ENCODE measurements at places on chromosomes 13 and 19.

DNA sequence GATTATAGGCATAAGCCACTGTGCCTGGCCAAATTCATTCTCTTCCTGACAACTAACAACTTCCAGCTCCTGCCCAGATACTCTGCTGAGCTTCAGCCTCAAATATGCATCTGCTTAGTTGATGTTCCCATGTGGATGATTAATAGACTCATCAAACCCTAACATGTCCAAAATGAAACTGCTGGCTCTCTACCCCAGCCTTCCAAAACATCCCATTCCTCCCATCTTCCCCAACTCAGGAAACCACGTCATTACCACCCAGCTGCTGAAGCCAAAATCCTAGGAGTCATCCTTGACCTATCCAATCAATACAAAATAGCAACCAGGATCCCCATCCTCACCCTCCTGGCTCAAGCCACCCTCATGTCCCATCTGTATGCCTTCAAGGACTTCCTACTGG, 20.9 kb downstream of the POU2F2 start:
- no peak for DNase-seq

DNA sequence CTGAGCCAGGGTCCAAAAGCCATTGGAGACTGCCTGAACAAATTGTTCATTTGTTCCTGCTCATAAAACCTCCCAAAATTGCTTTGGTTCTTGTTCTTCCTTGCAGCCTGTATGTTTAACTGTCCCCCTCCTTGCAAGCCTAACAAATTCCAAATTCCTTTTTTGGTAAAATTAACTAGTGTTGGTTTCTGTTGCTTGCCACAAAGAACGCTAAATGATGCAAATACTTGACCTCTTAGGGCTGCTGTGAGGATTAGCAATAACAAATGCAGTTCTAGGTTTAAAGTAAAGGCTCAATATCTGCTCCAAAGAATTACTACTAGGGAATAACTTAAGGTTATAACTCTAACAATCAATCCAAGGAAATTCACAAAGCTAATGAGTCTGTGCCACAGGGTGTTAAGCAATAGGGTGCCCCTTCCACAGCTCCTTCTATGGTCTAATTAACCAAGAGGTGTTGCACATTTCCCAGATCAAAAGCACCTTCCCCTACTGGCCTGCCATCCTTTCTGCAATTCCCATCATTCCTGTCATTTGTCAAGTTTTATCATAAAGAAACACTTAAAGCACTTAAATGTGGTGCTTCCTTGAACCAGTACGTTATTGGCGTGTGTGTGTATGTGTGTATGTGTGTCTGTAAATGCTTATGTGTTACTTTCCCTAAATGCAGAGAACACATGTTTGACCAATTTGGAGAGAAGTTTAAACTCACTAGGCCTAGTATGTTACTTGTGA, 110.2 kb downstream of the RAP2A start:
- DNase-seq = no peak

- DNase-seq = no peak
These were observed 36.5 kb upstream of the SACS start for GRCh38 chr13:23469951-23470421.

- no peak for DNase-seq
These were observed 2.0 kb upstream of the A1BG start for GRCh38 chr19:58355215-58355796.

- DNase-seq = no peak
These were observed 91.6 kb downstream of the TEX29 start for GRCh38 chr13:111411919-111412650.

- DNase-seq = no peak
These were observed 10.2 kb downstream of the PPP1R14A start for GRCh38 chr19:38245826-38246498.

DNA sequence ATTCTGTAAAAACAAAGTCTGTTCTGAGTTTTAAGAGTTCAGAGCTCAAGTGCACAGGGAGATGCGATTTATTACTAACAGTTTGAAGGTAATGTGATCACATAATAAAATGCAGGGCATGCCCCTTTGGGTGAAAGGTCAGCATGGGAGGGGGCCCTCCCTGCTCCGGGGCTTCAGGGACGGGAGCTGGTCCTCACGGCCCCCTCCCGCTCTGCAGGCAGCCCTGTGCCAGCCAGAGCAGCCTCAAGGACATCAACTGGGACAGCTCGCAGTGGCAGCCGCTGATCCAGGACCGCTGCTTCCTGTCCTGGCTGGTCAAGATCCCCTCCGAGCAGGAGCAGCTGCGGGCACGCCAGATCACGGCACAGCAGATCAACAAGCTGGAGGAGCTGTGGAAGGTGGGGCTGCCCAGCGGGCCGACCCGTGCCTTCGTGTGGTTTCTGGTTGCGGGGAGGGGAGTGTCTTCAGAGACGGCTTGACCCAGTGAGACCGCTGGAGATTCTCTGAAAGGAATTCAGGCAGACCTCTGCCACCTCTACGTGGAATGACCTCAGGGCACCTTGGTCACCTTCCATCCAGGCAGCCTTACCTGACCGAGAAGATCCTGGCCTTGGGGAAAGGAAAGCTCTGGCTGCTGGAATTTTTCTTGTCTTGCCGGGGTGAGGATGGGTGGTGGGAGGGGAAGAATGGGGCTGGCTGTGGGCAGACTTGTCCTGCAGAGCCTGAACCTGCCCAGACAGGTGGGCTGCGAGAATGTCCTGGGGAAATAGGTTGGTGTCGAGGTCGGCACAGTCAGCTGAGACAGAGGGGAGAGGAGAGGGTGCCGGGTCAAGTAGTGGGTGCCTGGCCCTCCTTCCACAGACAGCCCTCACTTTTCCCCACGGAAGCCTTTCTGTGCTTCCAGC, 19.0 kb downstream of the UPF1 start:
- DNase-seq = no peak

- DNase-seq = no peak
These were observed 173.7 kb downstream of the TBC1D4 start for GRCh38 chr13:75308222-75308621.

DNA sequence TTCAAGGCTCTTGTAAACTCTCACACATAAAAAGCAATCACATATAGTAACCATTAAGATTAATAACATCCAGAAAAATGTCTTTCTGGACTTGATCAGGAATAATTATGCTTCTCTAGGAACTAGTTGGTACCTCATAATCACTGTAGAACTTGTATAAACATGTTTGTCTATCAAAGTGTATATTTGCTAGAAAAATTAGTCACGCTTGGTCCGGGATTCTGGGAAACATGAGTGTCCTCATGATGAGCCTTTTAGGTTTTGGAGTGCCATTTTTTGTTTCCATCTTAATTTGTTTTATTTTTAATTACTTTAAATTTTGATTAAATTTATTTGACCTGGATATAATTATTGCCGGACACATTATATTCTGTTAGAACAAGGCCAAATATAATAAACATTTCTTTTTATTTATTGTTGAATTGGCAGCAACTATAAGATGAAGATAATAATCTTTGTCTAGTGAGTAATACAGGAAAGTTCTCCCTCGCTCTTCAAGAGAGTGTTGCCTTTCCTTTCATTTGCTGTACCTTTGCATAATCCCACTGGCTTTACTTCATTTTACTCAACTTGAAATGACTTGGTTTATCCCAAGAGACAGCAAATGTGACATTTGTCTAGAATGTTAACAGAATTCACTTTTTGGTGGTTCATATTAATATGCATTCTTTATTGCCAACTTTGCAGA, 207.0 kb downstream of the NALCN start:
- no peak for DNase-seq

DNA sequence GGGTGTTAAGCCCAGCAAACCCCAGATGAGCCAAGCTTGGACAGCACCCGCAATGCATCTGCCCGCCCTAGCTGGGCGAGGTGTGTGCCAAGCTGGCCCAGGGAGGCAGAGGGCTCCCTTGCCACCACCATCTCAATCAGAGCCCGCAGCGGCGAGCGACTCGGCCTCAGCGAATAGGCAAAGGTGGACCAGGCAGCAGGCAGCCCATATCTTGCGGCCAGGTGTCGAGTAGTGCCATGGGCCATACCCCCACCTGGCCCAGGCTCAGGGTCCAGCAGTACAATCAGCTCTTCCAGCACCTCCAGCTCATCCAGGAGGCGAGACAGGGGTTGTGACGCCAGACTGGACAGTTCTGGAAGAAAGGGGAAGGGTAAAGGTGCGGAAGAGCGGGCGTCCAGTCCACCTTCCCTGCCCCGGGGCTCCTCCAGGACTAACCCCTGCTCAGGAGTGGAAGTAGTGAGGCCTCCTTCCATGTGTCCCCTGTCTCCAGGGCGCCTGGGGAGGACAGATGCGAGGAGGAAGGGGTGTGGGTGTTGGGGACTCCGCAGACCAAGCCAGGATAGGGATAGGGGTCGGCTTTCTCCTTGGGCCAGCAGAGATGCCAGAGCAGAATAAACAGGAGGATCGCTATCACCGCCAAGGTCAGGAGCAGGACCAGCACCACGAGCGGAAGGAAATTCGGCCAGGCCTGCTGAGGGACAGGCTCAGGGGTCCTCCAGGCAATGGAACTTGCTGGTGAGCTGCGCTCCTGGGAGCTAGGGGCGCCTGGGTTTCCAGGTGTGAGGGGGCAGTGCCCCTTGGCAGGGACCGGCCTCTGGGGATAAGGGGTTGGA, 2.8 kb downstream of the IGFLR1 start:
- no peak for DNase-seq

DNA sequence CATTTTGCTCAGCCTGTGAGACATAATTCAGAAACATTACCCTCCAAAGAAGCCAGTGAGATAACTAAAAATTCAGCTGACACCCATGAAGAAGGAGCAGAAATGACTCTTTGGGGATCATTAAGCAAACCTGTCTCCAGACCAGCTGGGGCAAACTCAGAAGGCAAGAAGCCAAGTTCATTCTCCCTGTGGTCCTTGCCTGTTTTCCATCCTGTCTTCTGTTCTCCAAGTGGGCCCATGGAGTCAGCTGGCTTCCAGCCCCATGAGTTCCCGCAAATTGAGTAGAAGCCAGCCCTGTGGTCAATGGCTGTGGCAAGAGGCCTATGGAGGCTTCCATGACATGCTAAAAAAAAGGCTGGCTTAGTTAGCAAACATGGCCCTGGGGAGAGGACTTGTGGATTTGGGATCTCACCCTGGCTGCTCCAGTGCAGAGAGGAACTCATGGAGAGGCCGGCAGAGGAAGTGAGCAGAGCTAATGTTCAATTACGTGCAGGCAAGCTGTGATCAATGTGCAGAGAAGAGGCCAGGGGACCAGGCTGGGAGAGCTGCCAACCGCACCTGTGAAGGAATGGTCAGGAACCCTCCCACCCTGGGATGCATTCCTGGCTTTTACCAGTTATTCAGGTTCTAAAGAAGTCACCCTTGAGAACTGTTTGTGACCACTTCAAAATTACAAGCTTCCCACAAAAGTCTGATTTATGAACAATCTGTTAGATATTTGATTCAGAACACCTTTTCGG, 229.1 kb downstream of the TSHZ3 start:
- no peak for DNase-seq

DNA sequence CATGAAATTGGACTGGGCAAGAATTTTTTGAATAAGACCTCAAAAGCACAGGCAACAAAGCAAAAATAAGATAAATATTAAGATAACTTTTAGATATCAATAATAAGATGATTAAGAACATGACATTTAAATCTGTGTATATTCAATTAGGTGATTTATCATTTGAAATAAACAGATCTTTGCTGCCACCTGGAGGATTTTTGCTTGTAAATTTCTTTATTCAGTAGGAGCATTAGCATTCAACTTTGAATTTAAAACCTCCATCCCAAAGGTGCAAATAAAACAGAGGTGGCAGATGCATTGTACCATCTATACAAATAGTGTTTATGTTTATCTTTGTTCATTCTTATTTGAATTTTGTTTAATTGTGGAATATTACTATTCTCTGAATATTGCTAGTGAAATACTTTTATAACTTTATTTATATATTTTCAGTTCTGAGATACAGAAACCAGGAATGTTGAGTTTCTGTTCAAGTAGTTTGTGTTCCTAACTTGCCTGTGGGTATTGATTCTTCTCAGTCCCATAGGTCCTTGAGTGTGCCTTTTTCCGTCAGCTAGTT, 20.9 kb downstream of the COG6 start:
- DNase-seq = peak; percentile 15

DNA sequence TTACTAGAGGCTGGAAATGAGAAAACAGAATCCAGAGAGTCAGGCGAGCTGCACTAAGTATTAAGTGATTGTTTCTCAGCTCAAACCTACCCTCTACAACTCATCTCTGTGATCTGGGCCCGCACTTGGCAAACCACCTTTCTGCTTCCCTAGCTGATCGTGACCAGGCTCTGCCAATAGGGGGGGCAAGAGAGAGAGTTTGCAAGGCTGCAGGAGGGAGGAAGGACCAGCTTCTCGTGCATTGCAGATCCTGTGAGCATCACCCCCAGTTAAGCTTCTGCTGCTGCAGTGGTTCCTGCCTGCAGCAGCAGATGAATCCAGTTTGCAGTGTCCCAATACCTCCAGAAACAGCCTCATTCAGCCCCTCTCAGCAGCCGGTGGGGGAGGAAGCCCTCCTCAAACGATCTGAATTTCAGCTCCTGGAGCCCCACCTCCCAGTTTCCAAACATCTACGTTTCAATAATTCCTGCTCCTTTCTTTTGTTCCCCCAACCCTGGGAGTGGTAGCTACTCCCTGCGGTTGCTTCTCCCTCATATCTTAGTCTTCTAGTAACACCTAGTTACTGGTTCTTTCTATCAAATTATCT, 20.0 kb downstream of the XRCC1 start:
- peak; percentile 70 for DNase-seq

- DNase-seq = no peak
These were observed 545.4 kb upstream of the GPC6 start for GRCh38 chr13:92681239-92681638.

DNA sequence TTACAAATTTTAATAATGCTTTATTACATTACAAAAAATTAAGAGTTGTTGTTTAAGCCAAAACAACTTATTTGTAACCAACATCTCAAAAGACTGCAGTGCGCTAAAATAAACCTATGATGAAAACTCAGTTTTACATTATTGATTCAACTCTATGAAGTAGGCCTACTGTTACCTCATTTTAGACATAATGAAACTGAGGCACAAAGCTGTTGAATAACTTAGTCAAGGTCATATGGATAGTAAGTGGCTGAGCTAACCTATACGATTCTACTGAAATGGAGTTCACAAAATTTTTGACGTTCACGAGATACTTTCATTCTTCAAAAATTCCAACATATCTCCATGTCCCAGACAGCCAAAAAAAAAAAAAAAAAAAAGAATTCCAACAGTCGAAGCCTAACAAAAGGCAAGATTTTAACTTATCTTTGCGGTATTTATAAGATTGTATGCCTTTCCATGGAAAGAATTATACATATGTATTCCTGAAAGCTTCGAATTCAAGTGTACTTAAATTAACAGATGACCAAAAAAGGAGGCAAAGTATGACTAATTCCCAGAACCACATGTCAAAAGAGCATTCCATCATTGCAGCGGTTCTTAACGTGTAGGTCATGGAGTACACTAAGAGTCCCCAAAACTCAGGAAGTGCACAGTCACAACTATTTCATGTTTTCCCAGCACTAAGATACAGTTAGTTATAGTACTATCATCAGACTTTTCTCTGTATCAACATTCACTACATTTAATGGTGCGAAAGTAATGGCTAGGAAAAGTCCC, 69.4 kb downstream of the PSPC1 start:
- DNase-seq = no peak

- no peak for DNase-seq
These were observed at the start of gene C2CD4C for GRCh38 chr19:408902-409515. TSS of gene C2CD4C (minus strand) at chr19:409147. CDS start at chr19:408361, 786 bp downstream.
